ENCODE measurements at places on chromosomes 2 and 18.

DNA sequence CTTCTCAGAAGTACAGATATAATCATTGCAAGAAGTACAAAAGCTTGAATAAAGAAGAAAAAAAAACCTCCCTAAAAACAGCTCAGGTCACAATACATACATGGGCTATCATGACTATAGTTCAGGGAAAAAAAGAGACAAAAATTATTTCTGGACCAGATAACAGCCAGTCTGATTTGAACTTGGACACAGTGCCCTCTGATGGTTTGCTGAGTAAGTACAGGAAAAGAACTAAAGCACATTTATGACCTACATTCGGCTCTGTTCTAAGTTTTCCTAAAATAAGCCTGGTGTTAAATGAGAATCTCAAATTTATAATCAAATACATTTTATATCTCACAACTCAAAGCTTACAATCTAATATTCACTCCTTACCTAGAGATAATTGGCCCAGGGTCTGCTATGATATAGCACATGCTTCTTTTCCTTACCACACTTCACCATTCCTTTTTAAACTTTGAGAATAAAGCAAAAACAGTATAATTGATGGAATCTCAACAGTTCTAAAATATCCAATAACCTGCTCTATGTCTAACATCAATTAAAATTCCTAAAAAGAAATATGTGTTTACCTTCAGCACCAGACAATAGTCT, 81.1 kb downstream of the RAPH1 start:
- peak; percentile 18 for DNase-seq

GRCh38 chr2:10626837-10627236, 62.9 kb downstream of the NOL10 start:
- DNase-seq = no peak

DNA sequence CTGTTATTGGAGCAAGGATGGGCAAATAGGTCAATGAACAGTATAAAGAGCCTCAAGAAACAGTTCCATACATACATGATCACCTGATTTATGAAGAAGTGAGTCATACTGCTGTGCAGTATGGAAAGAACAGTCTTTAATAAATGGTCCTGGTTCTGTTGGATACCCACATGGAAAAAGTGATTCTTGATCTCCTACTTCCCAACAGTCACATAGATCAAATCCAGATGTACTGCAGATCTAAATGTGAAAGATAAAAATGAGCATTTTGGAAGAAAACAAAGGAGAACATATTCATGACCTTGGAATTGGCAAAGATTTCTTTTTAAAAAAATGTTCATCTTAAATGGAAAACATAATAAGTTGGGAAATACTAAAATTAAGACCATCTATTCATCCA, 75.8 kb downstream of the CCDC148 start:
- DNase-seq = no peak

GRCh38 chr2:56313500-56313921, 129.7 kb downstream of the CCDC85A start:
- peak; percentile 23 for DNase-seq

DNA sequence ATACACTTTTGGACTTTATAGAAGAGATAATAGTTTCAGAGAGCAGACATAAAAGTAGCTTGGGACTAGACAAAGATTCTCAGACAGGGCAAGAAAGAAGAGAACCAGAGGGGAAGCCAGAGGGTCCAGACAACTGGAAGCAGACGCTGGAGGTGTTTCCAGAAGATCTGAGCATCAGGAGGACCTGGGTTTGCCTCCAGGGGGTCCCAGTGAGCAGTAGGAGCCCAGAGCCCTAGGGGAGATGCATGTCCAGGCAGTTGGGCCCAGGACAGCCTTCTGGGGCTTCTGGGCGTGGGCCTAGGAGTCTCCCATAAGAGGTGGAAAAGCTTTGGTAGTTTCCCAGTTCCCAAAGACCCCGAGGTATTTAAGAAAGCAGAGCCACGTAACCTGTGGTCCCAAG, 251.2 kb upstream of the ID2 start:
- DNase-seq = no peak

GRCh38 chr2:170022692-170023091, 155.3 kb upstream of the MYO3B start:
- peak; percentile 52 for DNase-seq

- DNase-seq = no peak
These were observed 64.7 kb downstream of the FAM228A start for GRCh38 chr2:24239553-24239952.

GRCh38 chr2:181554061-181554830, 97.1 kb downstream of the ITGA4 start:
- DNase-seq = peak; percentile 38

- DNase-seq = peak; percentile 74
These were observed 21.0 kb downstream of the INPP4A start for GRCh38 chr2:98465456-98466226.

DNA sequence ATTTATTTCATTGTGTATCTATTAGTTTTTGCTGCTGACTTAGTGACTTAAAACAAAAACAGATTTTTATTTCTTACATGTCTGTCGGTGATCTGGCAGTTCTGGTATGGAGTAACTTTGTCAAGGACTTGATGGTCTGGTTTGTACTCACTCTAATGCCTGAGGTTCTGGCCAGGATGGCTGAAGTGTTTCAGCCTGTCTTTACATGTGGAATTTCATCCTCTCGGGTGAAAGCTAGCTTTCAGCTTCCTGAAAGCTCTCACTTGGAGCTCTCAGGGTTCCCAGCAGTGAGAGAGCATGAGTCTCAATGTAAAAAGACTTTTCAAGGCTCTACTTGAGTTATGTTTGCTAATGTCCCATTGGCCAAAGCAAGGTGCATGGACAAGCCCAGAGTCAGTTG, 216.4 kb downstream of the NR4A2 start:
- no peak for DNase-seq

GRCh38 chr2:46162329-46163097, 134.7 kb upstream of the EPAS1 start:
- DNase-seq = no peak

DNA sequence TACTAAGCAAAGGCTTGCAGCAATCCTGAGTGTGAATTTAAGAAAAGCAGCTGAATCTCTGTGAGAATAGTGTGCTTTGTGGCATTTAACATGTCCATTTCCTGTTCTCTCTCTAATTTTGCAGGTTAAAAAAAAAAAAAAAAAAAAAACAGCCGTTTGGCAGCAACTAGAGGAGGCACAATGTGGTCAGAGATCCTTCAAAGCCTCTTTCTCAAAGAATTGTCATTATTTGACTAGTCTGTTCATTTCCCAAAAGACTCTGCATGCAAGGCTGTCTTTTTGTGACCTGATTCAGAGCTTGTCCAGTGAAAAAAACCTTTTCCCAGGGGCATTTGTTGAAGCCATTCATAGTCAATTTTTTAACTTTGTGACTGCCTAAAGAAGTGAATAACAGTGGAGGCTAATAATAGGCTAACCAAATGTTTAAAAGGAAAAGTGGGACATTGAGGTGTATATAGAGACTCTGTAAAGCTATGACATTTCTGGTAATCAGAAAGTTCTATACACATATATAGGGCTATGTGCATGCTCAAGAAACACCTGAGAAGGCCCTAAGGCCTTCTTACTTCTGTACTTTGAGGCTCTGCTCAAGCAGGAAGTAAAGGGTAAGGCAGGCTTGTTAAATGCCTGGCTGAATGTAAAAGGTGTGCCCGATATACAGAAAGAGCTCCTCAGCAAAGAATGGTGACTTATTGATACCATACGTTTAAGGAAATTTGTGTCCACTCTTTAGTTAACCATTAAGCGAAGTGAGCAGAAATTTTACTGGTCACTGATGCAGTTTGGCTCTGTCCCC, 289.6 kb upstream of the RAB6C start:
- no peak for DNase-seq

GRCh38 chr2:184945824-184946223, 347.5 kb downstream of the ZNF804A start:
- DNase-seq = no peak

- DNase-seq = peak; percentile 17
These were observed 453.0 kb downstream of the ARHGAP15 start for GRCh38 chr2:143582046-143582747.

GRCh38 chr2:147689220-147689909, 155.5 kb upstream of the ACVR2A start:
- no peak for DNase-seq

- no peak for DNase-seq
These were observed 283.2 kb downstream of the INSIG2 start for GRCh38 chr2:118371515-118371914.

DNA sequence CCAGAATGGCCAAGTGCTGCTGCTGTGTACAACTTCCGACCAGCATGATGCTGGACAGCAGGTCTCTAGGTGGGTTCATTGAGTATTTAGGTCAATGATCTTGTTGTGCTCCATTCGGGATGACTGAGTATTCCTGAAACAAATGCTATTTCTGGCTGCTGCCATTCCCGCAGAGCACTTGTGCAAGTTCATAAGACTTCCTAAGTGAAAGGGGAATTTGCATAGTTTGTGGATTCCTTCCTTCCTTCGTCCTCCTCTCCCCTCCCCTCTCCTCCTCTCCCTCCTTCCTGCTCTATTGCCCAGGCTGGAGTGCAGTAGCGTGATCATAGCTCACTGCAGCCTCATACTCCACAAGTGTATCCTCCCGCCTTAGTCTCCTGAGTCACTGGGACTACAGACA, 40.4 kb downstream of the LDLRAD4 start:
- no peak for DNase-seq

DNA sequence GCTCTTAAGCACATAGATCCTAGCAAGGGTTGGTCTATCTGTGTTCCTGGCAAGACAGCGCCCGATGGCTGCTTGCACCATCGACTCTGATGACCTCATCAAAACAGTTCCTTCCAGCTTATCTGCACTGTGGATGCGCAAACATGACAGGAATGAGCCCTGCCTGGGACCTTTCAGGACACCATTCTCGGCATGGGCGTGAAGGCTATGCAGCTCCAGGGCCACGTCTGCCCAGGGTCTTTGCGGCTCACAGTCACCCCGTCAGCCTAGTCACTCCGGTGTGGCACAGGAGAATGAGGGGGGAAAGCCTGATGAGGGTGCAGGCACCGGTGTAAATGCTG, 147.8 kb upstream of the TWIST2 start:
- DNase-seq = no peak

- DNase-seq = no peak
These were observed 1267.8 kb downstream of the SUCLG1 start for GRCh38 chr2:83191316-83191715.

- DNase-seq = no peak
These were observed 5.8 kb upstream of the ACSL3 start for GRCh38 chr2:222854773-222855700.

DNA sequence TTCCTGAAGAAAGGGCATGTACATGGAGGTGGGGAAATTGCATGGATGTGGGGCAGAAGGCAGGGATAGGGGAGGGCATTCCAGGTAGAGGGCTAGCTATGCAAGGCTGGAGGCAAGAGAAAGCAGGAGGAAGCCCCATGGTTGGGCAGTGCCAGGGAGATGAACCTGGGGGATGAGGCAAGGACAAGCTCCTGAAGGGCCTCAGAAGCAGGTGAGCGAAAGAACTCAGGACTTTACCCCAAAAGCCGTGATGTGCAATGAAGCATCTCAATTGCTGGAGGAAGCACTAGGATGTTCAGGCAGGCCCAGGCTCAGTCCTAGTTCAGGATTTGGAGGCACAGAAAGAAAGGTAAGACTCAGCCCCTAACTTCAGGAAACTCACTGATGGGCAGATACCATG, 117.0 kb upstream of the EPAS1 start:
- DNase-seq = no peak

DNA sequence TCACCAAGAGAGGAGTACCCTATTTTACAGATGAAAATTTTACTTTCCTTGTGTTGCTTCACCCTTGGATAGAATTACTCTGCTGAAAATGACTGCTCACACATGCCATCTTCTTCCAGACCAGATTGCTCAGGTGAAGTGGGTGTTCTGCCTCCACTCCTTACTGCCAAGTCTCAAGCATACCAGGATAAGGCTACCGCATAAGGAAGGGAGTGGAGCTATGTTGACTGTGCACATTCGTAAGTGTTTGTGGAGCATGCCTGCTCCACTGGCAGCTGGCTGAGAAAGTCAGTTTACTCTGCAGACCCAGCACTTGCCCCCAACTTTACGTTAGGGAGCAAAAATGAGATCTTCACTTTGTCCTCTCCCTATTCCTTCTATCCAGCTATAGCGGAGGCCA, 405.0 kb upstream of the DDX18 start:
- no peak for DNase-seq

DNA sequence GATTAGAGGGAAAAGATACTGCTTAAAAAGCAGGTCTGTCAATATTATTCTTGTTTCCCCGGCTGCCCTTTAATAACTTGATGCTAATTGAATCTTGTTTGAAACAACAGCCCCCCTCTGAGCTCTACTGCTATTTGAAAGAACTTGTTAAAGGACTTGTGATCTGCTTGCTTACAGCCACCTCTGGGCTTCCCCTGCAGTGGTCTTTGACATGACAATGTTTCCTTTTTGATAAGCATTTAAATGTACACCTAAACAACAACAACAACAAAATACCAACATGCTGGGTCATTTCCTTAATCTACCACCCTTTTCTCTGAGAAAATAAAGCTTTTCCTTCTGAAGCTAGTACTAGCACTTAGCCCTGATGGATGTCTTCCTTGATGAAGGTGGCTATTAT, 3.9 kb downstream of the HOXD1 start:
- DNase-seq = peak; percentile 26

- no peak for DNase-seq
These were observed 252.8 kb upstream of the APCDD1 start for GRCh38 chr18:10201659-10202058.

DNA sequence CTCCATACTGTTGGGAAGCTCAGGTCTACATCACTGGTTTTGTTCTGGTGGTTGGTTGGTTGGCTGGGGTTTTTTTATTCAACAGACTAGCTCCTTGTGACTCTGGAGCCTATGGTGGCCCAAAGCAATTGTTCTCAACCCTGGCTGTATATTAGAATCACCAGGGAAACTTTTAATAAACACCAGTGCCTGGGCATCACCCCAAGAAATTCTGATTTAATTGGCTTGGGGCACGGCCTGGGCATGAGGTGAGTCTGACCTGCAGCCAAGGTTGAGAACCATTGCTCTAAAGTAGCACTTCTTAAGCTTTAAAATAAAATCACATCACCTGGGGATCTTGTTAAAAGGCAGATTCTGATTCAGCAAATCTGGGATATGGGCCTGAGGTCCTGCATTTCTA, 184.1 kb downstream of the C1D start:
- no peak for DNase-seq

GRCh38 chr2:24046930-24047702, at the start of gene WDCP:
WDCP (minus strand) TSS chr2:24047391; CDS start chr2:24039494, 7,897 bp downstream.
- DNase-seq = peak; percentile 99
